Fibroblast of skin of abdomen (primary cell): ENCODE measurements at places on chromosomes 2 and 18.

- peak; percentile 18 for DNase-seq
Observed at GRCh38 chr2:113158884-113159553, 14.8 kb upstream of the PSD4 start.

DNA sequence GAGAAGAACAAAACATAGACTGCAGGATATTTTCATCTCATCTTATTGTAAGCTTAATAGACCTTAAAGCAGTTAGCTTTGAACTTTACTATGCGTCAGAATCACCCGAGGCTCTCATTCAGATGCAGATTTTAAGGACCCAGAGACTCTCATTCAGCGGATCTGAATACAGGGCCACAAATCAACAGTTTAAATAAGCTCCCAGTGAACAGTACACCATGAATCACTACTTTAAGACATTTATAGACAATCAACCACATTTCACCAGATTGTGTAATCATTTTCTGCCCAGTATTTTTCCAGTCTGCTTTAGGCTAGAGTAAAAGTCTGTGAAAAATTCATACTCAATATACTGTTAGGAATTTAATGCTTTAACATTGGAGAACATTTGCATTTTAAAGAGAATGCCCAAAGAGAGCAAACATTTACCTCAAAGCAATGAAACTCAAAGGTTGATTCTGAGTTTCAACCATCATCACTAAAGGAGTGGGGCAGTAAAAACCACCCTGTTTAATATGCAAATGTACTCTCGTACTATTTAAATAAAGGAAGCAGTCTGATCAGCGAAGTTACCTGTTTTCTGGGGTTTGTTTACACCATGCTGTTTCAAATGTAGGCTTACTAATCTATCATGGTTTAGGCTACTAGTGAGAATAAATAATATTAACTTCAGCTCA is 11.0 kb upstream of the ALPK2 start:
- DNase-seq: peak; percentile 78

GRCh38 chr2:60979231-60979630 is 38.3 kb upstream of the PEX13 start:
- DNase-seq: no peak

GRCh38 chr2:60569680-60570111 is 16.2 kb upstream of the BCL11A start:
- no peak for DNase-seq

DNA sequence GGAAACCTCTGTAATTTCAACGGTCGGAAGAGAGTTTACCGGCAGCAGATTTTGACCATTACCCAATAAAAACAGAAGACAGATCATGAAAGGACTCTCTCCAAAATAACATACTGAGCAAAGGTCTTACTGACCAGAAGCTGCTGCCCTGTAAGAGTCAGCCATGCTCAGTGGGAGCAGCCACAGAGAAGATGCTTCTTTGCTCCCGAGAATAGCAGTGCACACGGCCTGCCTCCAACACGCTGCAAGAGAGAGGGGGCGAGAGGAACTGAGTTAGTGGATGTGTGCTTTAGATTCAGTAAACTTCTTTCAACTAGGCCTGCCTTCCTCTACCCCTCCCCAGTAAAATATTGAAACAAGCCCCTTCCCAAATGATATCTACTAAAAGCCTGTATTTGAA is 103.7 kb downstream of the NCK2 start:
- no peak for DNase-seq

DNA sequence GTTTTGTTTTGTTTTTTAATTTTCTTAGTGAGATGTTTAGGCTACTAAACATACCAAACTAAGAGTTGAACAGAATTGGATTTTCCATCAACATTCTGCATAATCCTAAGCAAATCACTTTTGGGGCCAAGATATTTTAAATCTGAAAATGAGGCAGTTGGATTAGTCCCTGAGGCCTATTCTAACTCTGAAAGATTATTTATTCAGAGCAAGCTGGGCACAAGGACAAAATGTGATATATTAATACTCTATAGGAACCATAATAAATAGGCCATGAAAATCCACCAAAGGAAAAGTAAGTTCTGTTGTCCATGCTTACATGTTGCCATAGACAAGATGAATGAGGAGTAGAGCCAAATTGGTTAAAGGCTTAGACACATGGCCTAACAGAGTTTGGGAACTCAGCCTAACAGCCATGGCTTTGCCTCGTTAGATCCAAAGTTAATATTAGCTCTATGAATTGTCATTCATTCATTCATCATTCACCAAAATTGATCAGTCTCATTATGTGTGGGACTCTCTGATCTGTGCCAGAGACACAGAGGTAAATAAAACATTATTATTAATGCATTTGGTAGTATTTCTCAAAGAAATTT is 183.5 kb downstream of the SCG2 start:
- DNase-seq: no peak

DNA sequence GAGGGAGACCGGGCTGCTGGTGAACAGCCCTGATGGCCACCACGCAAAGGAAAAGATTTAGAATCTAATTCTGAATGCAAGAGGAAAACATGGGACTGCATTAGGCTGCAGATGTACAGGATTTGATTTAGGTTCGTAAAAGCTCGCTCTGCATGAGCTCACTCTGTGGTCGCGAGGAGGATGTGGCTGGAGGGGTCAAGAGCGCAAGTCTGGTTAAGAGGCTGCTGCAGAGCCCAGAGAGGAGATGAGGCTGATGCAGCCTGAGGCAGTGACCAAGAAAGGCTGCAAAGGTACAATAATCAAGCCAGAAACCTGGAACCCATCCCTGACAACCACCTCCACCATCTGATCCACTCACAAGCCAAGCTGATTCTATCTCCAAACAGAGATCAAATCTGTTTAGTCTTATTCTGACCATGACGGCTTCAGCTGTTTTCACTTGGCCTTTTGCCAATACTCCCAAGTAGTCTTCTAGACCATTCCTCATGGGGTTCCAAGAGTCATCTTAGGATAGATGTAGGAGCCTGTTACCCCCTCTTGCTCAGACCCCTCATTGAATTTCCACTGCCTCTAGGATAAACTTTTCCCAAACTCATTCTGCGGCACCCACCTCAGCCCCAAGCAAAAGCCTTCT is 58.9 kb upstream of the ARL4C start:
- DNase-seq: peak; percentile 51

- DNase-seq: no peak
Observed at GRCh38 chr2:77469106-77469505, 53.1 kb downstream of the LRRTM4 start.

- no peak for DNase-seq
Observed at GRCh38 chr2:16280081-16280480, 339.7 kb downstream of the MYCN start.

DNA sequence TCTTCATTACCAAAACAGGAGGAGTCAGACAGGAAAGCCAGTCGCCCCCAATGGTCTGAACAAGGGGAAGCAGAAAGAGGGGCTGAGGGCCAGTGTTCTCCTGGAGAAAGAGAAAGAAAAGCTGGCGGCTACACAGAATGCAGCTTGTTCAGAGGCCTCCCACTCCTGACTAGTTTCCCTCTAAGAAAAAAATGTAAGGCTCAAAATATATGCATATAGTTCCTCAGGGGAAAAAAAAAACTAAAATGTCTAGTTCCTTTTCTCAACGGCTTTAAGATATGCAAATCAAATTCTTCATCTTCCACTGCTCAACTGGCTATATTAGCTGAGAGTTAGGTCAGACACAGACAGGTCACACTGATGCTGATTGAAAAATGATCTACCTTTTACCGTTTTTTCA is 18.6 kb downstream of the MBOAT2 start:
- no peak for DNase-seq

- peak; percentile 58 for DNase-seq
Observed at GRCh38 chr18:55318951-55319441, 269.0 kb downstream of the TCF4 start.

DNA sequence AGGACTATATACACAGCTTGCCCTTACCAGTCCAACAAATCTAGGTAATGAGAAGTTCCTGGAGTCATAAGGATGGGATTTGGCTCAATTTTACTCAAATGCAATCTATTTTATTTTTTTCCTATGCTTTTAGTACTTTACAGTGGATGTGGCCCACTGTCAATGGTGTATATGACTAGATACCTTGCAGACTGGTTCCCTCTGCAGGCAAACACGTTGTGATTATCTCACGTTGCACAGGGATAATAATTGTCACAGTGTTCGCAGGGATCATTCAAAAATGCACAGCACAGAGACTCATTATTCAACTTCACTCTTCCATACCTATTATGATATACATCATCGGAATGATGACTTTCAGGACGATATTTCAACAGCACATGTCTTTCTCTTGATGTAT is 359.7 kb downstream of the MBD2 start:
- DNase-seq: no peak

DNA sequence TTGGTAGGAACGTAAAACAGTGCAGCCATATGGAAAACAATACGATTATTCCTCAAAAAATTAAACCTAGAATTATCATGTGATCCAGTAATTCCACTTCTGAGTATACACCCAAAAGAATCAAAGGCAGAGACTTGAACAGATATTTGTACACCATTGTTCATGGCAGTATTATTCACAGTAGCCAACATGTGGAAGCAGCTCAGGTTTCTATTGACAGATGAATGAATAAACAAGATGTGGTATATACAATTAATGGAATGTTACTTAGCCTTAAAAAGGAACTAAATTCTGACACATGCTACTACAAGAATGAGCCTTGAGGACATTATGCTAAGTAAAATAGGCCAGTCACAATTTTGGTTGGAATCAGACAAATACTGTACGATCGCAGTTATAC is 14.2 kb upstream of the RTTN start:
- DNase-seq: no peak

DNA sequence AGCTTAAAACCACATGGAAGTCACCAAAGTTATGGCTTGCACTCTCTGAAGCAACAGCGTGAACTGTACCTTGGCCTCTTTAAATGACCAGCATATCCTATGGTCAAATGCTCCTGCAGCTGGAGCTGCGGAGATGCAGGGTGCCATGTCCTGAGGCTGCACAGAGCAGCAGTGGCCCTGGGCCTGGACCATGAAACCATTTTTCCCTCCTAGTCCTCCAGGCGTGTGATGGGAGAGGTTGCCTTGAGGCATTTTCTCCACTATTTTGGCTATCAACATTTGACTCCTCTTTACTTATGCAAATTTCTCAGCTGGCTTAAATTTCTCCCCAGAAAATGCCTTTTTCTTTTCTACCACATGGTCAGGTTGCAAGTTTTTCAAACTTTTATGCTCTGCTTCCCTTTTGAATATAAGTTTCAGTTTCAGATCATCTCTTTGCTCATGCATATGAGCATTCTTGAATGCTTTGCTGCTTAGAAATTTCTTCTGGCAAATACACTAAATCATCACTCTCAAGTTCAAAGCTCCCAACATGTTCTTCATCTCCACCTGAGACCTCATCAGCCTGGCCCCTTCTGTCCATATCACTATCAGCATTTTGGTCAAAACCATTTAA is 82.9 kb upstream of the TMEFF2 start:
- no peak for DNase-seq

DNA sequence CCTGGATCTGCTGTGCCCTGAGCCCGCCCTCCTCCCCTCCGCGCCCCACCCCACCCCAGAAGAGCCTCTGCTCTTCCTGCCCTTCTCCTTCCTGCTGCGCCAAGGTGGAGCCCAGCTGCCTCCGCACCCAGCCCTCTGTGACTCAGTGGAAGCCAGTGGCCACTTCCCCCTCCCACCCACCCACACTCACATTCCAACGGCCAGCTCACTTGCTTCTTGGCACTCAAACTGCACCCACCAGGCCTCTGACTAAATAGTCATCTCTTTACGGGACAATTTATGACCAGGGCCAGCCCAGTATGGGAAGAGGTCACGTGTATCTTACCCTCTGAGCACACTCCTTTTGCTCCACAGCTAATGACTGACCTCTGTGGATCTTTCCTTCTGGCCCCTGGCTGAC is 150.4 kb upstream of the SLC1A4 start:
- DNase-seq: peak; percentile 90

DNA sequence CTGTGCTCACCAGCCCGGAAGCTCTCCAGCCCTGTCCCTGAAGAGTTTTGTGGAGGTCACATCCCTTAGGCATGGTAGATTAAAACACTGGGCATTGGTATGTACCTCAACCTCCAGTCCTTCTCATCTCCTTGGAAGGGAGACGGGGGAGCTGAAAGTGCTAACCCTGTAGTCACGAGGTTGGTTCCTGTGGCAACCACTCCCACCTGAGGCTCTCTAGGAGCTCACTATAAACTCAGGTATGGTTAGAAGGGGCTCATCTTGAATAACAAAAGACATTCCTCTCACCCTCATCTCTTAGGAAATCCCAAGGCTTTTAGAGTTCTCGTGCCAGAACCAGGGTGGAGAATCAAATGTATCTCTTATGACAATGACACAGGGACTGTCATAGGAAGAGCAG is 43.0 kb upstream of the MGAT4A start:
- DNase-seq: no peak

DNA sequence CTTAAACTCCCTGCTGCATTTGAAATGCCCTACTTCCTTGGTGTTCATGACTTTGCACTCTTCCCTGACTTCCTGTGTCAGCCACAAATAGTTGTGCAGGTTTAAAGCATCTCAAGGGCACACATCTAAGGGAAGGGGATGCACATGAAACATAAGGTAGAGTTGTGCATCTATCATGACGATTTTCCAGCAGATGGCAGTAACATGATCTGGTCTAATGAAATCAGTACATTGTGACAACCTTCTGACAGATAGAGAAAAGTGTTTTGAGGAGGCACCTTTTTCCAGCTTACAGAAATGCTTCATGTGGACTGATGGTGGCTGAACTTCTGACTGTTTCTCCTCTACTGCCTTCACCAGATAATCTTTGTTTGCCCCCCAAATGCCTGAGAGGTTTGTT is 238.9 kb downstream of the XIRP2 start:
- peak; percentile 28 for DNase-seq

DNA sequence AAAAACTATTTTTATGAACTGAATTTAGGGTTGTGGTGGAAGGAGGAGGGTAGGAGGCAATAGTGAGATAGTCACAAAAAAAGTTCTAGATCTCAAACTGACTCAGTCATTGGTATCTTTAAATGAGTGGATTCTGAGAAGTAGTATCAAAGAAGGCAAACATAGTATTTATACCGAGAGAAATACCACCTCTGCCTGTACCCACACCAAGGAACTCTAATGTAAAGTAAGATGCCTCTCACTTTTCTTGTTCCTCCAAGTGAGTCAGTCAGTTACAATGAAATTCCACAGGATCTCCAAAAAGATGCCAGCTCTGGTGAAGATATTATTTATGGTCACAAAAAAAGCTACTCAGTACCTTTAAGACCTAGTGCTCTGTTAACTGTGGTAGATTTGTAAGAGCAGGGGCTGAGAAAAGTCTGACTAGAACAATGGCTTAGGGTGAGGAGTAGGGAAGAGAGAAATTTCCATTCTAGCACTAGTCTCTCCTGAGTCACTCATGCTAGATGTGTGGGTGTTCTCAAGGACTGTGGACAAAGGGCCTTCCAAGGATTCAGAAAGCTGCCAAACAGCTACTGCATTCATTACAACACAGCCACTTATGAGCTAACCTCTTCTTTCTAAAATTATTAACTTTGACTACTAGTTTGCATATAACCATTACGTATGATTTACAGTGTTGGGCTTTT is 36.3 kb downstream of the YWHAQ start:
- DNase-seq: peak; percentile 78

GRCh38 chr2:8364668-8365067 is 317.2 kb upstream of the ID2 start:
- DNase-seq: no peak

GRCh38 chr2:236157366-236157765 is 10.8 kb downstream of the GBX2 start:
- no peak for DNase-seq
